ENCODE measurements at places on chromosomes 5 and 9. TPM values are rescaled to one million over a fixed set of nuclear protein-coding genes. Genes with fewer than 3 reads are reported as not detected.

GRCh38 chr9:114770991-114771390, 34.8 kb downstream of the TNFSF15 start:
- no peak for DNase-seq

DNA sequence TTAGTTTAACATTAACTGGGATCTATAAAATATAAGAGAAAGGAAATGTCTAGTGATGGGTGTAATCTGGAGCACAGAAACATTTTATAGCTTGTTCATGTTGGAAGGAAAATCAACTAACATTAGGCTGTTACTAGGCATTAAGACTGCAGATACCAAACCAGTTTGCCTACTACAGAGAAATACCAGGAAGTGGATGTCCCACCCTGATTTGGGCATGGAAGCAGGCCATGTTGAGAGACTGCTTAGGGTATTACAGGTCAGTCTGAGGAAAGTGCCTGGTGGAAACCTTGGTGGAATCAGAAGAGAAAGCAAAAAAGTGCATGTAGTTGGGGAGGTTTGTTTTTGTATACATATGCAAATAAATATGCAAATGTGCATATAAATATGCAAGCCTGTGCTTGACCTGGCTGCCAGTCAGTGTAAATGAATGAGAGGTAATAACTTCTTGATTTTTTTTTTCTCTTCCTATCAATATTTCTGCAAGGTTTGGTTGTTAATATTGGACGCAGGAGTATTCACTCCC, 9.6 kb upstream of the CCDC112 start:
- DNase-seq = no peak

DNA sequence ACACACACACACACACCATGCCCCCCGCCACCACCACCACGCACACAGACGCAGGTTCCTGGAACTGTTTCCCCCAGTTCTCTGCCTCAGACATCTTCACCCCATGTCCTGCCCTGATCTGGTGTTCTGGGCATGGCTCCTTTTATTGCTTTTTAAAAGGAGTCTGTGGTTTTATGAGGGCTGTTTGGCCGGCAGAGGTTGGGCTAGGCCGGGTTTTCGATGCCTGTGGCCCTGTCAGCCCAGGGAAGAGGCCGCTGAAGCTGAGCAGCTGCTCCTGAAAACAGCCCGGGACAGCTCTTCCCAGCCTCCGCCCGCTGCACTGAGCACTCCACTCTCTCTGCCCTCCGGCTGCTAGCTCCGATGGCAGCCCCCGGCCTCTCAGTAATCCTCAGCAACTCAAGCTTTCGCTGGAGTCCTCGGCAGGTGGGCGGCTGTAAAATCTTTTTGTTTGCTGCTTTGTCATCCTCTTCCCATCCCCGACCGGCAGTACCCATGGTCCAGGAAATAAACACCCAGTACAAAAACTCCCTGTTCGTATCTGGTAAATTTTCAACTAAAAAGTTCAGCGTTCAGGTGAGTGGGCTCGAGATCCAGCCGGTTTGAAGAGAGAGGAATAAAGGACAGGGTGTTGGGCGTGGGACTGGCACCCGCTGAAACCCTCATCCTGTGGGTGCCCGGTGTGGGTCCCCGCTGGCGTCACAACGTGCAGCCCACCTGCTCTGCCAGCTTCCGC, 103.0 kb upstream of the ERCC6L2 start:
- no peak for DNase-seq

GRCh38 chr9:128103589-128103962, 24.0 kb downstream of the PTGES2 start:
- DNase-seq = no peak

- no peak for DNase-seq
Measured at GRCh38 chr5:10421896-10422691, 19.6 kb upstream of the ROPN1L start.

GRCh38 chr5:14757850-14758249, 93.3 kb downstream of the OTULIN start:
- DNase-seq = no peak

GRCh38 chr9:98927724-98928123, 16.0 kb upstream of the COL15A1 start:
- DNase-seq = no peak

GRCh38 chr9:108444400-108445358, 411.1 kb downstream of the ACTL7B start:
- DNase-seq = no peak

GRCh38 chr9:87433853-87434252, 63.8 kb upstream of the DAPK1 start:
- DNase-seq = no peak

DNA sequence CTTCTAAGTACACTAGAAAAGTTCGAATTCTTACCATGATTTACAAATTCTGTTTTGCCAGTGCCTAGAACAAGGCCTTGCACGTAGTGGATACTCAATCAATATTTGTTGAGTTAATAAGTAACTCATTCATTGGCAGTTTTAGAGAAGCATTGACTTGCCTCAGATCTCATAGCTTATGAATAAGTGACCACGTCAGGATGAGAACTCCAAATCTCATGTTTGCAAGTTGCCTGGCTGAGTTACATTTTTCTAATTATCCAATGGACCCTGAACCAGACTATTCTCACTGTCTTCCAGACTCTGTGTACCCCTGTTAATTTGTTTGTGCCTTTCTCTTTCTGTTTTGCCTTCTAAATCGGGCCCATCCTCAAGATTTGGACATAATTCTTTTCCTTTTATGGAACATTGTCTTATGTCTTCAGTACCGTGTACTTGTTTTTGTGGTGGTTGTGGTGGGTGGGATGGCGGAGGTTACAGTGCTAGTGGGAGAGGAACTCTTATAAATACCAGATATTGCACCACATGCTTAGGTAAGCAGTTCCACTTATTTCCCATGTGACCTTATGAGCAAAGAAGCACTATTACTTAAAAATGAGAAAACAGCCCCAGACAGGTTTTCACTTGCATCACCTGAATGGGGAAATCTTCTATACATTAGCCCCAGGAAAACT, 96.3 kb downstream of the UNC13B start:
- DNase-seq = no peak

GRCh38 chr9:27165068-27165467, 56.0 kb downstream of the TEK start:
- no peak for DNase-seq

DNA sequence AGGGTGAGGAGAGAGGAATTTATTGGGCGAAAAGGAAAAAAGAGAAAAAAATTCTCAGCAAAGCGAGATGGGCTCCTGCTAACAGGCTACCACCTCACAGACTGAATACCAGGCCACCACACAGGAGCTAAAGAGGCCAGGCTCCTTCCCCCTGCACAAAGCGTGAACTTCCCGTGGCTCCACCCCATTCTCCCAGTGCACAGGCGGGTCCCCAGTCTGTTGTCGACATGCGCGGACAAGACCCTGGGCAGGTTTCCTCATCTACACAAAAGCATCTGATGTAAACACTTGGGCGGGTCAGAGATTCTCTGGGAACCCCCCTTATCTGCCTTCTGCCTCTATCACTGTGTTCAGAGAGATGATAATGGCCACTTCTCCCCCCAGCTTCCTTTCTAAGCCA, 34.2 kb downstream of the IL31RA start:
- no peak for DNase-seq

- DNase-seq = no peak
Measured at GRCh38 chr5:55051357-55051756, 27.3 kb downstream of the GZMK start.

DNA sequence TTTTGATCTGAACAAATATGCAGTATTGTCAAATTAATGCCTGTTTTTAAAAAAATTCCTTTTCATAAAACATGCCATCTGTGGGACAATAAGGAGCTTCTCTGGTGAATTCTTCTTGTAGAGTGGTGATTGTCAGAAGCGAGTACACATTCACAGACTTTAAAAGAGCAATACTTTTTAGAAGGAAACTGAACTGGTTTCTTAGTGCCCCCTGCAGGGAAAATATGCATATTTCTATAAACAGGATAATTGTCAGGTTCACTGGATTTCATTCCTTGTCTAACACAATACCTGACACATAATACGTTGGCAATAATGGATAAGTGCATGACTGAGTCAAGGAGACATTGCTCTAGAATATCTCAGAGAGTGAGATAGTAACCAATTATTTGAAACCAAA, 133.7 kb downstream of the KIF4B start:
- no peak for DNase-seq

- peak; percentile 68 for DNase-seq
Measured at GRCh38 chr5:32329395-32329834, 16.7 kb upstream of the MTMR12 start.

DNA sequence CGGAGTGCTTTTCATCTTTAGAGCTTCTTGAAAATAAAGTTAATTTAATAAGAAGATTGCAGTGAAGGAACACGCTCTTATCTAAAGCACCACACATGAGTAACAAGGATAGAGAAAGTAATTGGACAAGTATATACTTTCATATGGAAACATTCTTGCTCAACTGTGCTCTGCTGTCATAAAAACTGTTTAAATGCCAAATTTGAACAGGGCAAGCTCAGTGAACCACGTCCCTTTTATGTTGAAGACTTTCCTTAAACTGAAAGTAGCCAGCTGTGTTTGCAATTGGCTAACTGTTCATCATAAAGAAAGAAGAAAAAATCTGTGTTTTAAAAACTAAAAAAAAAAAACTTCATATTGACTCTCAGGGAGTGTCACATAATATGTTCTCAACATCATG, 1610.7 kb upstream of the C9orf72 start:
- DNase-seq = no peak

GRCh38 chr9:9625248-9625647, 987.6 kb downstream of the PTPRD start:
- DNase-seq = no peak

DNA sequence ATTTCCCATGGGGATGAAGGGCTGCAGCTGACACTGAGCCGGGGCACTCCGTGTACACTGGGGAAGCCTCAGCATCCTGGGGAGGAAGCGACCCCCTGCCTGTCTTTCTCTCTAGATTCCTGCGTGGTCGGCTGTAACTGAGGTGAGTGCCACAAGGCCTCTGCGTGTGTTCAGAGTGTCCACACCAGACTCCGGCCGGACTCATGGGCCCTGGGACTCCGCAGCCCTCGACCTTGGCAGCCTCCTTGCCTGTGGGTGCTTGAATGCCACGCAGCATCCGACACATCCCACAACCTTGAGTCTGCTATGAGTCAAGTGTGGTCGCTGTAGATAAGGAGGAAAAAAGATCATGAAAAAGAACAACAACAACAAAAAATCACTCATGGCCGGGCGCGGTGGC, 23.4 kb downstream of the PAEP start:
- peak; percentile 26 for DNase-seq

GRCh38 chr5:82619097-82619496, 340.9 kb upstream of the RPS23 start:
- DNase-seq = no peak

GRCh38 chr5:863244-863805, 12.5 kb upstream of the ZDHHC11 start:
- DNase-seq = no peak

DNA sequence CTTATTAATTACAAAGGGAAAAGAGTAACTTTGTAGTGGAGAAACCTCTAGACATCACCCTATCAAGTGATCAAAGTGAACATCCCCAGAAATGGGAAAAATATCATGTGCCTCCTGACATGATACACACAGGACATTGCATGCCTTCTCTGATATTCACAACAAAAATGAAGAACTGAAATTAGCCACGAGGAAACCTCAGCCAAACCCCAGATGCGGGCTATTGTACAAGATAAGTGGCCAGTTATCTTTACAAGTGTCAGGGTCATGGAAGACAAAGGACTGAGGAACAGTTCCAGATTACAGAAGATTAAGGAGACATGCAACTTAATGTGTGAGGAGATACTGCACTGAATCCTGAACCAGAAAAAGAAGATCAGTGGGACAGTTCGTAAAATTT, 23.8 kb upstream of the NPM1 start:
- no peak for DNase-seq

GRCh38 chr9:105191508-105192121, 52.8 kb upstream of the SLC44A1 start:
- DNase-seq = peak; percentile 71

DNA sequence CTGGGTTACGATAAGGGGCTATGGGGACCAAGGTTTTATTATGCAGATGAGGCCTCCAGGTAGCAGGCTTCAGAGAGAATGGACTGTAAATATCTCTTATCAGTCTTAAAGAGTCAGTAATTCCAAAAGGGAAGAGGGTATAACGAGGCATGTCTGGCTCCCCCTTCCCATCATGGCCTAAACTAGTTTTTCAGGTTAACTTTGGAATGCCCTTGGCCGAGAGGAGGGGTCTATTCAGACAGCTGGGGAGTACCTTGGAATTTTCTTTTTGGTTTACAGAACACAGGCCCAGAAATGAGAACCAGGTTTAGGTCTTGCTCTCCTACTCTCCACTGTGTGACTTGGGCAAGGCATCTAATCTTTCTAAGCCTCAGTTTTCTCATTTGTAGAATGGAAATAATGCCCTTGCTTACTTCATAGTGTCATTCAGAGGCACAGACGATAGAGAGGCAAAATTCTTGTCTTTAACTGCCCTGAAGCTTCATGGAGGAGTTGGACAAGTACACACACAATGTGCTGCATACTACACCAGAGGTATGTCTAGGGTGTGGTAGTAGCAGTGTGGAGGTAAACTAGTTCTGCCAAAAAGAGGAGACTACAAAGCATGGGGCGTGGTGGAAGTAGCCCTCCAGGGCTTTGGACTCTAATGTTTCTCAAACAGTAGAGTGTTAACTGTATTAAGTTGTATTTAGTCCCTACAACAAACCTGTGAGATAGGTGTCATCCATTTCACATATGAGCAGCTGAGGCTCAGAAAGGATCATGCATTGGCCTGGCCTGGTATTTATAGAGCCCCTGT, 45.5 kb downstream of the IRF1 start:
- DNase-seq = no peak

DNA sequence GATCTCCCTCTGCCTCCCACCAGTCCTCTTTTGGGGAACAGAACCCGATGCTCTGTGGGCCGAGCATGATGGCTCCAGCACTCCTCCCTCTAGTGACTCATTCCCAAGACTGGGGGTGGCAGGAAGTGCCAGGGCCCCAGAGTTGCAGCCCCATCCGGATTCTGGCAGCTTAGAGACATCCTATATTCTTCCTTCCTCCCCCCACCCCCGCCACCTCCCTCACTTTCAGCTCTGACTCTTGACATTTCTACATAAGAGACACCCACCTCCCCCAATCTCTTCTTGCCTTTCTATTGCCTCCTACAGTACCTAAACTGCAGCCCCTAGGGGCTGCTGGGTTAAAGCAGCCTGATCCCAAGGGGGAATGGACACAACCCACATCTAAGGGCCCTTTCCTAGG, 47.1 kb upstream of the MATR3 start:
- no peak for DNase-seq

DNA sequence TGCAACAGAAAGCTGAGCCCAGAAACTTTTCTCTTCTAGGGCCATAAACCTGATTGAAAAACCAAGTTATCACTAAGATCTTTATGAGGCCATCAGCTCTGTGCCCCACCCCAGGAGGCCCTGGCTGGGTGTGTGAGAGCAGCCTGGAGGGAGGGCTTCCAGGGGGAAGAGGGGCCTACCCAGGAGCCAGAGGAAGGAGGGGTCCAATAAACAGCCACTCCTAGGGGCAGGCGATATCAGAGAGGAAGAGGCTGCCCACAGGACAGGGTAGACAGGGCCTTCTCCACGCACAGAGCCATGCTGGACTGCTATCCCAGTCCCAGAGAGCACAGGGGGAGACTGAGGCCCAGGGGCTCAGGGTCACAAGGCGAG, 4.5 kb upstream of the CDX1 start:
- no peak for DNase-seq

GRCh38 chr5:143886096-143886495, 74.1 kb downstream of the HMHB1 start:
- DNase-seq = no peak

The MGAT1 gene
- total RNA-seq = 115 TPM

The ARSI gene
- total RNA-seq = 0.43 TPM

The AK8 gene
- not detected for total RNA-seq

The F2RL1 gene
- 7.0 TPM for total RNA-seq

The TMEM174 gene
- total RNA-seq = not detected

The CCL27 gene
- not detected for total RNA-seq

The SLC46A2 gene
- total RNA-seq = not detected

The SPINK4 gene
- total RNA-seq = not detected

Measured in left lobe of liver (tissue), 2 donors.